HCT116 (cell line): ENCODE measurements at places on chromosomes 3 and 15.

GRCh38 chr3:58874248-58874741 is 175.5 kb downstream of the CFAP20DC start:
- peak; percentile 18 for DNase-seq

DNA sequence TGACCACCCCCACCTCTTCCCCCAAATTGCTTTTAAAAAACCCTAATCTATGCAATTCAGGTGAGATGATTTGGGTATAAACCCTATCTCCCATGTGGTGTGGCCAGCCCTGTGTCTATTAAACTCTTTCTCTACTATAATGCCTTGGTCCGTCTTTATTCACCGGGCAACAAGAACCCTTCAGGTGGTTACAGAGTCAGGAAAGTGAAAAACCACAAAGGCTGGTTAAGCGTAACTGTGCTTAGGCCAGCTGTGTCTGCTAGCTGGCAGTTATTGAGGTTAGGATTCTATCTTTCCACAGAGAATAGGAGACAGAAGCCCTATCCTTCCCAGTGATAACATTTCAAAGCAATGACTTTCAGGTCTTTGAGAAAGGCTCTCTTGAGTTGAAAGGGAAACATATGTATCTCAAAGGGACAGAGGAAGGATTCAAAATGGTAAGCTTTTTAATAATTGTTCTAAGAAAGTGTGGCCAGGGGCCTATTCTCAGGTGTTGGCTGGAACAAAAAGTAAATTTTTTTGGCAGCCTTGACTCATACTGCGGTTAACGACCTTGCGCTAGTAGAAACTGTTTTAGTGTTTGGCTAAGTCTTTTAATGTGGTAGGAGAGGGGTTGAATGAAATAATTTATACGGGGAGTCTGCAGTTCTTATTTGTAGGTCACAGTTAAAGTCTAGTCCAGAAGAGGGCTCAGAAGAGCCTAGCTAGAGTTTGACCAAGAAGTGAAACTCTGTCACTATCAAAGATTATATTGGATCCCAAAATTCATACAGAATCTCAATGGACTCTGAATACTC is 89.0 kb downstream of the NPAP1 start:
- no peak for DNase-seq

DNA sequence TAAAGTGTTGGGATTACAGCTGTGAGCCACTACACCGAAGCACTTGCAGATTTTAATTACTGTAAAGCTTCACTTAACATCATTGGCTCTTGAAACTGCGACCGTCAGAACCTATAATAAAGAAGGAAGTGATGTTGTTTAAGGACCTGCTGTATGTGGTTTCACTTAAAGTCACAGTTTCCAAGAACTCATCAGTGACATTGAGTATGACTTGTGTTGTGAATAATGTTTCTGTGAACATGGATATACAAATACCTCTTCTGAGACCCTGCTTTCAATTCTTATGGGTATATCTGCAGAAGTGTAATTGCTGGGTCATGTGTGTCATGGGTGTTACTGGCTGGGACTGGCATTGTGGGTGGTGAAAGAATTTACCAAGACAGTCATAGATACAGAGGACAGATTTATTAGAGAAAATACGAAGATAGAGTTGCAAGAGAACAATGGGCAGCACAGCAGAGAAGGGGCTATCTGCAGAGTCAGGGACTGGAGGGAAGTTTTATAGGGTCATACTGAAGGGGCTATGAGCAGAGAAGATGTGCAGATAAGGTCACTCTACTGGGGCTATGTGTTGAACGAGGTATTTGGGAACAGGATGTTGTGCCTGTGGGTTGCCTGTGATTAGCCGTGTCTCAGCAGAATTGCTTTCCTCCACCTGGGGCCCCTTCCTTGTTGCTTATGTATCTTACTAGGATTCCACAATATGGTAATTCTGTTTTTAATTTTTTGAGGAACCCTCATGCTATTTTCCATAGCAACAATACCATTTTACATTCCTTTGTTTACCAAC is 4.5 kb downstream of the NDUFB5 start:
- DNase-seq = no peak

DNA sequence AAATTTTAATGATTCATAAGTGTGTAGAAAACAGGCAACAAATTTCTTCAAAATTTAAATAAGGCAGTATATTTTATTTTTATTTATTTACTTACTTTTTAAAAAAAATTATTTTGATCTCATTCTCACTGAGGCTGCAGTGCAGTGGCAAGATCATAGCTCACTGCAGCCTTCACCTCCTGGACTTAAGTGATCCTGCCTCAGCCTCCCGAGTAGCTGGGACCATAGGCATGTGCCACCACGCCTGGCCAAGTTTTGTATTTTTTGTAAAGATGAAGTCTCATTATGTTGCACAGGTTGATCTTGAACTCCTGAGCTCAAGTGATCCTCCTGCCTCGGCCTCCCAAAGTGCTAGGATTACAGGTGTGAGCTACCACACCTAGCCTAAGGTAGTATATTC is 61.2 kb upstream of the XRN1 start:
- no peak for DNase-seq

GRCh38 chr15:60555291-60555690 is 76.3 kb upstream of the ICE2 start:
- DNase-seq = no peak

DNA sequence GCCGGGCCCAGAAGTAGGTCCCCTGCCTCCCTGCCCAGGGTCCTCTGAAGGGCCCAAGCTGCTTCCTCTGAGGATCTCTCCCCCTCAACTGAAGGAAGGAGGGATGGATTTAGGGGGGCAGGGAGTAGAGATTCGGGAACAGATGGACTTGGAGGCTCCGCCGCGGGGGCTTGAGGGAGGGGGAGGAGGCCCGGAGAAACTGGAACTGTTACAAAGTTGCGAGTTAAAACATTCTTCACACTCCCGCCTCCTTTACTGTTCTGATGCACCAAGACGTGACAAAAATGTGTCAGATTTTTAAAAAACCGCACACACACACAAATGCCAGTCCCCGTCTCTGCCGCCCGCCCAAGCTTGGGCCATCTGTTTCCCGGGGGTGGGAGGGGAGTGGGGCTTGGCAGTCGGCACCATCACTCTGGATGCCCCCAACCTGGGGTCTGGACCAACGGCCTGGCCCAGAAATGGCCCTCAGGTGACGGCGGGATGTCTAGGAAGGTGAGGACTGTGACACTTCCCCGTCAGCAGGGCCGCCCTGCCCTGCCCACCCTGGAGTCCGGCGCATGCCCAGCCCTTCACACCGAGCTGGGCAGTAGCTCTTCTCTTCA is 25.0 kb upstream of the LINGO1 start:
- no peak for DNase-seq

DNA sequence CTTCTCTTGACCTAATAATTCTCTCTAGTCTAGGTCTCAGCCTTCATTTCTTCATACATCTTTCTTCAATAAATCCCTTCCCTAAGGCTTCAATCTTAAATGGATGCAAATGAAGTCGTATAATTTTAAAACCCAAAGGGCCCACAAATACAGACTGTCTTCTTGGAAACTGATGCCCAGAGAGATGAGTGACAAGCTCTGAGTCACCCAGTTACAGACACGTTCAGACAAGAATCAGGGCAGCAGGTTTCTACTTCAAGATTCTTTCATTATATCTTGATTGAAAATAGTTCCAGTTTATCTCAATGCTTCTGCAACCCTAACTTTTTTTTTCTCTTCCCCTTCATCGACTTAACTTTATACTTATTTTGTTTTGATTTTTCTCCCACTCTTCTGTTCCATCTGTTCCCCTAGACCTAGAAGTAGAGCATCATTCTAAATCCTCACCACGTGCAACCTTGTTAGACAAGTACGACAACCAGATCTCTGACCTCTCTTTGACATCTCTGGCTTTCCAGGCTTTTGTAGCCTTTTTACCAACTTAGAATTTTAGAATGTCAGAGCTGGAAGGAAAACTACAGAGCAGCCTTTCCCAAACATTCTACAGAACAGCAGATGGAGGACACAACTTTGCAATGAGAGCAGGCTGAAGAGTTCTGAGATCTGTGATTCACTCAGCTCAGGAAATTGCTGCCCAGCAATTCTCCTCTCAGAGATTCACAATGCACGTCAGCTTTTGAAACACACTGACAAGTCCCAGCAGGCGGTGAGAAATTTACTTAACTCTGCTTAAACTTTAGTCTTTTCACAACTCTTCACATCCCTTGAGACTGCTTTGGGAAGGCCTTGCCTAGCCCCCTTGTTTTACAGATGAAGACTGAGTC is 25.3 kb downstream of the NCEH1 start:
- no peak for DNase-seq

DNA sequence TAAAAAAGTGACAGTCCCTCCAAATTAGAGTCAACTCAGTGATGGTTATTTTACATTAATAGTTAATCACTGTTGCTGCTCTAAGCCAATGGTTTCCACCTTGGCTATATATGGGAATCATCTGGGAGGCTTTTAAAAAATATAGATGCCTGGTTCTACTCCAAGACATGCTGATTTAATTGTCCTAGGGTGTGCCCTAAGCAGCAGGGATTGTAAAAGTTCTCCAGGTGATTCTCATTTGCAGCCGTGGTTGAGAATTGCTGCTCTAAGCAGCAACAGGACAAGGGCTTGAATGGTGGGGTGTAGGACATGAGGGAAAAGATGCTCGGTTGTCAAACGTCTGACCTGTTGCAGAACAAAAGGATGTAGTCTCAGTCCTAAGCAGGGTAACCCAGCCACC is 405.1 kb upstream of the MCTP2 start:
- no peak for DNase-seq

- DNase-seq = no peak
Observed at GRCh38 chr3:185063431-185063830, 89.4 kb downstream of the C3orf70 start.

DNA sequence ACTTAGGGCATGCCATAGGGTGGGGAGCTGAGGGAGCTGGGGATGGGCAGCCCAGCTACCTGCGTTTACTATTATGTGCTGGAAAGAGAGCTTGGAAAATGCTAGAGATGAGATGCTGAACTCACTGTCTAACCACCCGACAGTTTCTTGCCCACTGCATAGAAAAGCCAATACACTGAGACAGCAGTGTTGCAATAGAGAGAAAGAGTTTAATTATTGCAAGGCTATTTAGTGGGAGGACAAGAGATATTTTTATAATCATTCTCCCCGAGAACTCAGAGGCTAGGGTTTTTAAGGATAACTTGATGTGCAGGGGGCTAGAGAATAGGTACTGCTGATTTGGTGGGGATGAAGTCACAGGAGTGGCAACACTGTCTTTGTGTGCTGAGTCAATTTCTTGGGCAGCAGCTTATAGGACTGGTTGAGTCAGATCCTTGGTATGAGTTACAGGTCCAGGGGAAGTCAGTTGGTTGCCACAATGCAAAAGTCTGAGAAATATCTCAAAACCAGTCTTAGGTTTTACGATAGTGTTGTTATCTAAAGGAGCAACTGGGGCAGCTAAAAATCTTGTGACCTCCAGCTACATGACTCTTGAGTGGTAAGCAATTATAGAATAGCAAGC is 205.9 kb downstream of the GABRG3 start:
- DNase-seq = no peak

DNA sequence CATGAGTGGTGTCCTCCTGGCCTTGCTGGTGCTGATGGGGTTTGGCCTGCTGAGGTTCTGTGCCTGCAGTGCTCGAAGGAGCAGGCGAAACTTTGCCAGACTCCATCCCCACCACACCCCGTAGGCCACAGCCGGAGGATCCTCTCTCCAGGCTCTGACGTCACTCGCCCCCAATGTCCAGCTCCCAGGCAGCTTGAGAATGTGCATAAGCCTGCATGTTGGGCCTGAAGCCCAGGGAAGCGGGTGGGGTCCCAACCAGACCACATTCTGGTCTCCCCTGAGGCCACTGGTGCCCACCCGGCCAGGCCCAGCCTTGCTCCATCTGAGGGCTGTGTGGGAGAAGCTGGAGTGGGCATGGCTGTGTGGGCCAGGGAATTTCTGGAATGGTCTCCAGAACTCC is 109.8 kb downstream of the ASB7 start:
- no peak for DNase-seq

- no peak for DNase-seq
Observed at GRCh38 chr3:31823184-31823583, 157.9 kb downstream of the OSBPL10 start.

DNA sequence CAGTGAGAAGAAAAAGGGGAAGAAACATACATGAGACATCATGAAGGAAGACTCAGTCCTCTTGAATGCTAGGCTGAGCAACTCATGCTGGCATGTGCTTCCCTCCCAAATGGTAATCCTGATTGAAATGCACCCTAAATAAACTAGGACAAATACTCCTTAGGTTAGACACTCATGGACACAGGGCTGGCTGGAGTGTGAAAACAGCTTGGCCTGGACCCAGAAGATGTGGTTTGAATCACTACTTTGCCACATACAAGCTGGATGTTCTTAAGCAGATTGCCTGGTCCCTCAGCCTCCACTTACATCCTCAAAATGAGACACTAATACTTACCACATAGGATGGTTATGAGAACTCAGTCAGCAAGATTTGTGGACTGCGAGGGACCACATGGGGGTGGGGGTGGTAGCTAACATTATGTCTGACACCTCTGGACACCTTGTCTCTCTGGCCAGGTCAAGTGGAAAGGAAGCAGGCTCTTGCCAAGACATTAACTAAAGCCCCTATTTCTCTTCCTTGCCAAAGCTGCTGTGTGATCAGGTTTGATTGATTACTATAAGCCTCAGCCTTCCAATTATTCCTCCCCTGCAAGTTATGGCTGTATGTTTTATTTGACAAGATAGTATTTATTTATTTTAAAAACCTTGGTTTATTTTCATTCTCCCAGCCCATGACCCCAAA is 138.9 kb upstream of the SLC7A14 start:
- DNase-seq = no peak

GRCh38 chr15:95988574-95988887 is 342.0 kb upstream of the NR2F2 start:
- no peak for DNase-seq

DNA sequence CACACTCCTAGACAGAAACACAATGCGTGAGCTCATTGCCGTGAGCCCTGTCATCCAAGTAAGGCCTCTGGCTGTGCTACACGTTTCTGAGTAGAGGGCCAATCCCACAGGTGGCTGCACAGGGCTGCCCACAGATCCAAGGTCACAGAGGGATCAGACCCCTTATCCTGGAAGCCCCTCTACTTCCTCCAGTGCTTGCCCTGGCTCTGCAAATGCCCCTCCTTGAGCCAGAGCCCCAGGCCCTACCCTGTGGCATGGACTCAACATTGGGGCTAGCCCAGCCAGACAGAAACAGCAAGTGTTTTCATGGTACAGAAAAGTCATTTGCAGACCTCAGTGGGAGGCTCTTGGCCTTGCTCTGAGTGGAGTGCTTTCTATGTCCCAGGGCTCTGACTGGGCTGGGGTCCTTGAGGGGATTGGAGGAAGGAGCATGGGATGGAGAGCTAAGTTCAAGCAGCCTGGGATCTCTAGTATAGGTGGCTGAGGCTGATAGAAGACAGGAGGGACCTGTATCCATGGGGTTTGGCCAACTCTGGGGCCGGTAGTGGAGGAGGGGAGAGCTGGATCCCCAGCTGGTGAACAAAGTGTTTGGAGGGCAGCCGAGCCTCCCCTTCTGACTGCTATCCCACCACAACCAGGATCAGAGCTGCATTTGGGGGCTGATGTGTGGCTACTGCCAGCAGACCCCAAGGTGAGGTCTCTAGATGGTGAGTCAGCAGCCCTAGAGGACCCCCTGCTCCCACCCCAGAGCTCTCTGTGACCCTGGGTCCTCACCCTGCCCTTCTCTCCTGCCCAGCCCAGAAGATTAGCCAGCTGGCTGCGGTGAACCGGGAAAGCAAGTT is 38.7 kb downstream of the GOLGA6A start:
- no peak for DNase-seq

GRCh38 chr3:43071313-43071893 is 34.5 kb downstream of the POMGNT2 start:
- DNase-seq = peak; percentile 19
